ENCODE measurements at places on chromosomes 7 and 10.

DNA sequence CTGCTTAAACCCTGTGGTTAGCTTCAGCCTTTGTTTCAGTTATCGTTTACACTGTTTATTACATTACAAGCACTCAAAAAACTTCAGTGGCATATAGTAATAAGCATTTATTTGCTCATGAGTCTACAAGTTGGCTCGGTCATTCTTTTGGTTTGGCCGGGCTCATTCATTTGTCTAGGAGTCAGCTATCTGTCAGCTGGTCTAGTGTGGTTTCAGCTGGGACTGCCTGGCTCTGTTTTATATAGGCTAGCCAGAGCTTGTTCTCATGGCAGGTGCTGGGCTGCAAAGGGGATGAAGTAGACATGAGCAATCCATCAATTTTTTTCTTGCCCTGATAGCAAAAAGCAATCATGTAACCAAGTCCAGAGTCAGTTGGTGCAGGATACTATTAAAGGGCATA lies 103.6 kb downstream of the MKLN1 start:
- DNase-seq: no peak

- DNase-seq: no peak
Observed at GRCh38 chr10:27628621-27629020, 117.0 kb downstream of the MKX start.

DNA sequence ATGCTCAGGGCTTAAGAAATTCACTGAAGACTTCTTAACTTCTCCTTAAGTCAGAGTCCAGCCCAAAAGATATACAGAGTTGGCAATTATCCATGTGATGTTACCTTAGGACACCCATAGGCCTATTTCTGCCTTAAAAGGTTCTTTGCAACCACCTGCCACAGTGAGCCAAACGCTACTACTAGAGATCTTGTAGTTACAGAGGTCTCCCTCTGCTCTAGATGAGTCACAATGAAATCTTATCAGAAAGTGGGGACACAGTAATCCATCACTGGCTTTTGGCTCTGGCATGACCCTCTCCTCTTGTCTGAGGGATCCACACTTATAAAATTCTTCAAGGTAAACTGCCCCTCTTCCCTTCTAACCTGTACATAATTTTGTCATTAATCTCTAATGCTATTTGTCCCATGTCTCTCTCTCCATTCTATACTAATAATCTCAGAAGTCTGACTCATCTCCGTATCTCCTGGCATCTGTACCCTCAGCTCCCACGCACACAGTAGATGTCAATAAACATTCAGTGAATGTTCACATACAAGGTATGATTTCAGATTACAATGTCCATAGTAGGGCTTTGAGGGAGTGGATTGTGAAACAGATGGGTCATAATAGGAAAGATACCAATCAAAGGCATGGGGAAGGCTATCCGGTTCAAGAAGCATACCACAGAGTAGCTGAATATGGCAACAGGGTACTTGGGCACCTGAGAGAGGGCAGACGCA lies 112.1 kb downstream of the SGMS1 start:
- peak; percentile 26 for DNase-seq

- no peak for DNase-seq
Observed at GRCh38 chr10:5589011-5589660, 64.4 kb downstream of the CALML3 start.

DNA sequence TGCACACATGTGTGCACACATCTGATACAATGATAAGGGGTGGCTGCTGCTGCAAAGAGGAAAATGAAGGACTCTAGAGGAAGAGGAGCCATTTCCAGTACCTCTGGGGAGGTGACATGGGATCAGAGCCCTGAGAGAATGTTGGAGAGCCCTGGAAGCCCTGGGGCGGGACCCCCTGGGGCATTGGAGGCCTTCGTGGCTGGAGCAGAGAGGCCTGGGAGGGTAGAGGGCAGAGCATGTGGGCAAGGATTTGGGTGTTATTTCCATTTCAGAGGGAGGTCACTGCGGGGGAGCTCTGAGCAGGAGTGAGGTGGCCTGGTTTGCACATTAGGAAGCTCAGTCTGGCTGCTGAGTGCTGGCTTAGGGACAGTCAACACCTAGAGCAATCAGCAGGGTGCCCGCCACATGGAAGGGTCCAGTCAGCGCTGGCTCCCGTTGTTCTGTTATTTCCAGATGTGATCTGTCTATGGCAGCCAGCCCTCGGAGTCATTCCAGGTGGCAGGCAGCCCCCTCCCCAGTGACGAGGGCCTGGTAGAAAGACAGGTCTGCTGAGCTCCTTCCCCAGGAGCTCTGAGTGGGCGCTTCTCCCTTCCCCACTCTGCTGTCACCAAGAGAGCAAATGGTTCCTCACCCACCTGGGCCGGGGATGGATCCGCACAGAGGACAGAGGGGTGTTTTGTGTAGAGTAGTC lies 24.1 kb upstream of the BTBD16 start:
- no peak for DNase-seq

DNA sequence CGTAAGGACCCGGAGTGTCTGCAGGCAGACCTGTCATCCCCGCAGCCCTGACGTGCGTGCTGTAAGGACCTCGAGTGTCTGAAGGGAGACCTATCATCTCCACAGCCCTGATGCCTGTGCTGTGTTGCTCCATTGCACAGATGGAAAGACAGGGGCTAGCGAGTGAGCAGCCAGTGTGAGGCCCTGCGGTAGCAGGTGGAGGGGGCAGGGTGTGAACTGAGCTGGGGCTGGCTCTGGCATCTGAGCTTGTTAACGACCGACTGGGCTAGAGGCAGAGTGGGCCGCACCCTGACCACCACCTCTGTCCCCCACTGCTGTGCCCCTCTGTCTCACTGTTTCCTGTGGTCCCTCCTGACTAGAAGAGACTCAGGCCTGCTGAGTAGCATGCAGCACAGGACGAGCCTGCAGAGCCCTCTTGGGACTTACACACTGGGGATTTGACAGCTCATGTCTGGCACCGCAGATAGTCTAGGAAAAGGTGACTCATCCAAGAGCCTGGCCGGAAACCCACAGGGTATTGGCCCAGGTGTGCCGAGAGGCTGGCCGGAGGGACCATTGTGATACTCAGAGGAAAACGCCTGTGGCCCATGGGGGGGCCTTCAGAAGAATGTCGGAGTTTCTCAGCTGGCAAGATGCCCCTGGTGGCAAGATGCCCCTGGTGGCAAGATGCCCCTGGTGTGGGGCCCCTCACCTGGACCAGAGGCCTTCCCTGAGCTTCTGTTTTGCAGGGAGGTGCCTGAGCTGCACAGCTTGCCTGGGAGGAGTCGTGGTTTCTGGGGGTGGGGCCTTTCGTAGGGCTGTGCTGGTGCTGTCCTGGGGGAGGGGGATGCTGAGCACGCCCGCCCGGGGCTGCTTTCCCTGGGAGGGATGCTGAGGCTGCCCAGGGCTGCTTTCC lies 34.3 kb downstream of the INPP5A start:
- peak; percentile 84 for DNase-seq

DNA sequence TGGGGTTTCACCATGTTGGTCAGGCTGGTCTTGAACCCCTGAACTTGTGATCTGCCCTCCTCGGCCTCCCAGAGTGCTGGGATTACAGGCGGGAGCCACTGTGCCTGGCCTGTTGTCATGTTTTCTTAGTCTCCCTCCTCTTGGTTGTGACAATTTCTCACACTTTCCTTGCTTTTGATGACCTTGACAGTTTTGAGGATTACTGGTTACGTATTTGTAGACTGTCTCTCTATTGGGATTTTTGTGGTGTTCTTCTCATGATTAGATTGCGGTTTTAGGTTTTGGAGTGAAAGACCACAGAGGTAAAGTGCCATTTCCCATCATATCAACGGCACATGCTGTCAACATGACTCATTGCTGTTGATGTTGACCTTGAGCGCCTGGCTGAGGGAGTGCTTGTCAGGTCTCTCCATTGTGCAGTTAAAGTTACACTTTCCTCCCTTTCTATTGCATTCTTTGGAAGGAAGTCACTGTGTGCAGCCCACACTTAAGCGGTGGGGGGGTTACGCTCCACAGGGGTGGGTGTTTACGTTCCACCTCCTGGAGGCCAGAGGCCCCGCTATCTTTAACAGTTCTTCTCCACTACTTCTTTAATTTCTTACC lies 10.8 kb downstream of the NEURL1 start:
- peak; percentile 84 for DNase-seq

DNA sequence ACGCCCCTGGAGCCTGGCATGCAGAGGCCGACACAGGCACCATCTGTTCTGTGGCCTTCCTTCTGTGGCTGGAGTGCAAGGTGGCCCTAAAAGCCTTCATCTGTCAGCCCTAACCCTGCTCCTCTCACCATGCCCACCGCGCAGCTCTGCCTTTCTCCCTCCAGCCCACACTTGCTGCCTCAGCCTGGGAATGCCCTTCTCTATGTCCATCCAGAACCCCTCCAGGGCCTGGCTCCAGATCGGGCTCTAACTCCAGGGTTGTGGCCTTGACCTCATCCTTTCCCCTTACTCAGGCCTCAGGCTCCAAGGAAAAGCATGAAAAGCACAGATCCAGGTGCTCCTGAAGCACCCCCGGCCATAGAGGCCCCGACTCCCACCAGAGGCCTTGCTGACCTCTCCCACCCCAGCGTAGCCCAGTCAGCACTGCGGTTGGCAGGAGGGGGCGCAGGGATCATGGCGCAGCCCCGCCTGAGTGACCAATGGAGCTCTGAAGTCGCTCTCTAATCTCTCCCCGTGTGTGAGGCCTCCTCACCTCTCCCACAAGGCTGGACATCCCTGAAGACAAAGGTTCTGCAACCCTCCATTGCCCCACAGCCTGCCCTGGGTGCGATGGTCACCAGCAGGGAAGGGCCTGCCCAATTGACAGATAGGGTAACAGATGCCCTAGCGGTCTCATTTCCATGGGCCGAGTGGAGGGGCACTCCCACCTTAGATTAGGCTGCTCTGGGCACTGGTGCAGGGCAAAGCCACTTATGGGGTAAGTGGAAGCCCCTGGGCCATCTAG lies 9.2 kb downstream of the ZCCHC24 start:
- DNase-seq: no peak

DNA sequence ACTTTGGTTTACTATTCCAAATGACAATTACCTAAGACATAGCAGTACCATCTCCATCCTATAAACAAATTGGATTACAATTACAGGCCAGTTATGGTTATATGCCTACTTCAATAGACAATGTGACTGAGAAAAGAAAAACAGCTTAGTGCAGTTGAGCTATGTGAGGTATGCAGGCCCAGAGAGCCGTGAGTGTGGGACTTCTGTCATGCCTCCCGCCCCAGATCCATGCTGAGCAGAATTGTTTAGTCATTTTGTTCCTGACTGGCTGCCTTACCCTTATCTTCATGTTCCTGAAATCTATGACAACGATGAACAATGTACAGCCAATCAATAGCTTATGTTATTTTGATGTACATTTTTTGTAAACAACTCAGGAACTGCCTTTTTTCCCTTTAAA lies 21.7 kb downstream of the LARP4B start:
- DNase-seq: peak; percentile 34

GRCh38 chr7:126778101-126778500 lies 474.6 kb downstream of the GRM8 start:
- DNase-seq: no peak

GRCh38 chr10:95964756-95965155 lies 57.0 kb downstream of the CC2D2B start:
- no peak for DNase-seq

DNA sequence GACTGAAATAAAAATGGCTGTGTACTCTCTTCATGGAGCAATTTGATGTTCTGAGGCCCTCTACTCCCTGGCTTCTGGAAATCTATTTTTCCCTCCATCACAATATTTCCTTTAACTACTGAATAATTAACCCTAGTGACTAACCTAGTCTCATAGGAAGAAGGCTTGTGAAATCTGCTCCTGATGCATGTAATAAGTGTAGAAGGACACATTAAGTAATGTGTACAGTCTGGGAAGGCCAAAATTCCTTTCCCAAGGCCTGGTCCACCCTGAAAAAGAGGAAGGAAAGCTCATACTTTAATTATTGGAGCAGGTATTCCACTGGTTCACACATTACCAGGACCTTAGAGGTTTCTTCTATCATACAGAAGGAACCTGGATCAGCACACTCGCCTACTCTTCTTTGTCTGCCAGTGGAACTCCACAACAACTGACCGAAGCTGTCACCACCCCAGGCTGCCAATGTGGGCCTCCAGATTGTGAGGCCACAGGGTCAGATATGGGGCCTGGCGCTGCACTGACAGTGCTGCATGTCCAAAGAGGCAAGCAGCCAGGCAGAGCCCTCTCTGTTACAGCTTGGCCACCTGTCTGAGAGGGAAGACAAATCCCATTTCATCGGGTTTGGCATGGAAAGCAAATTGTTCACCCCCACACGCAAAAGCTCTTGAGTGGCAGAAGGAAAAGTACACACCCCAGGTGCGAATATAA lies 54.4 kb upstream of the FAM133B start:
- no peak for DNase-seq

GRCh38 chr10:104762793-104763192 lies 121.7 kb downstream of the SORCS3 start:
- DNase-seq: no peak

- DNase-seq: no peak
Observed at GRCh38 chr7:29976266-29976665, 13.3 kb downstream of the SCRN1 start.

- DNase-seq: no peak
Observed at GRCh38 chr7:70590126-70590854, 541.7 kb upstream of the GALNT17 start.

- no peak for DNase-seq
Observed at GRCh38 chr7:7793249-7793648, 74.8 kb upstream of the RPA3 start.

- peak; percentile 36 for DNase-seq
Observed at GRCh38 chr7:6242561-6242960, 29.9 kb downstream of the CYTH3 start.

DNA sequence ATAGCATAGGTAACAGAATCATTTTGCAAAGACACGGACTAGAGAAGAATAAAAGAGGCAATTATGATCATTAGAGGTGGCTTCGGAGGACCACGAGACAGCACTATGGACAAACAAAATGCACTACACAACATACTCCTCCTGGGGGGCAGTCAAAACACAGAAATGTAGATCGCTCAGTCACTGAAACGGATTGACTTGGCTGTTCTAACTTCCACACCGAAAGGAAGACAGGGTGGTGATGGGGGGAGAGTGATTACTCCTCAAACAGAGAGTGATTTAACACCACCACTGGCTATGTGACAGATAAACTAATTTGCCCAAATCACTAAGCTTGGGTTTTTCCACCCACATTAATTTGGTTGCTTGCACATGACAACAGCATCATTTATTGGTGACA lies 14.1 kb upstream of the PPA1 start:
- DNase-seq: no peak

DNA sequence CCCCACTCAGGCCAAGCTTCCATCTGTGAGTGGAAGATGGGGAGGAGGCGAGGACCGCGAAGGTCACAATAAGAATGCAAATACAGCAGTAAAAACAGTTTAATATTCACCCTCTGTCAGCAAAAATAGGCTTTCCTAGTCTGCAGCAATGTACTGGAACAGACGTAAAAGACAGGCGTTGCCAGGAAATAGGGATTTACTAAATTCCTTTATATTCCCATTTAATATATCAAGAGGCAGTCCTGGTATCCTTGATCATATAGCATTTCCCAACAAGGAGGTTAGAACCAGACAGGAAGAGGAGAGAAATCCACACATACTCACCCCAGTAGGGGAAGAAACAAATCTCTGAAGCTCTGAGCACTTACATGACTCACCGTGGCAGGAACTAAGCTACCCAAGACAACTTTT lies 1054.9 kb upstream of the C7orf33 start:
- DNase-seq: no peak

All from lung microvascular endothelial cell (primary cell).